T-helper 17 cell (primary cell): ENCODE measurements at places on chromosomes 3 and 15. TPM values are rescaled to one million over a fixed set of nuclear protein-coding genes. Genes with fewer than 3 reads are reported as not detected.

Gene RTP4
- total RNA-seq: 1.7 TPM

Gene RARB
- total RNA-seq: not detected

Gene DMXL2
- total RNA-seq: 5.5 TPM

Gene MINAR1
- 0.37 TPM for total RNA-seq

Gene KIF15
- 0.12 TPM for total RNA-seq

Gene ASTE1
- total RNA-seq: 24.4 TPM

GRCh38 chr3:107065094-107065861, 312.0 kb upstream of the CCDC54 start:
- H3K27me3 ChIP-seq: peaks cover 38% of the 10 kb centered on the region
- peaks cover 13% of the 10 kb centered on the region for H3K4me1 ChIP-seq
- H3K27ac ChIP-seq: peak overlapping the region; percentile 39
- no peak for DNase-seq
- H3K4me3 ChIP-seq: peak overlapping the region; percentile 80

- no peaks in the 10 kb centered on the region for H3K27me3 ChIP-seq
- peaks cover 8% of the 10 kb centered on the region for H3K36me3 ChIP-seq
- H3K4me1 ChIP-seq: peaks cover 17% of the 10 kb centered on the region
- no peak for DNase-seq
- no peak overlapping the region for H3K4me3 ChIP-seq
Observed at GRCh38 chr3:45635475-45636256, 41.1 kb downstream of the LIMD1 start.

DNA sequence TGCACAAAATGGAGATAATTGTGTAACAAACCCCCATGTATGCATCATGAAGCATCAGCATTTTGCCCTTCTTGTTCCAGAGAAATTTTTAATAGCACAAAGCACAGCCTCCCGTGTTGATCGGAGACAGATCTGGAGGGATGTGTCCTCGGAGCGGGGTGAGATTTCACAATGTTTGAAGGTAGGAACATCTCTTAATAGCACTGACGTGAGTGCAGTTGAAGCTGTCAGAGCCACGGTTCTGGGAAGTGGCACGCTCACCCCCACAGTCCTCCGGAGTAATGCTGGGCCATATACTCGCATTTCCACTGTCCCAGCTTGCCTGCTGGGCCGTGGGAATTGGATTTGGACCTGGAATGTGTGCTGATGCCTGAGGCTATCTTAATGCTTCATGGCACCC, 24.1 kb downstream of the ARPP21 start:
- H3K27me3 ChIP-seq: no peaks in the 10 kb centered on the region
- H3K4me3 ChIP-seq: no peak overlapping the region
- H3K4me1 ChIP-seq: no peaks in the 10 kb centered on the region
- no peak overlapping the region for H3K27ac ChIP-seq

- no peak overlapping the region for H3K4me3 ChIP-seq
- no peaks in the 10 kb centered on the region for H3K36me3 ChIP-seq
- H3K27ac ChIP-seq: no peak overlapping the region
- H3K27me3 ChIP-seq: peaks cover 12% of the 10 kb centered on the region
Observed at GRCh38 chr3:17840126-17840525, 97.7 kb upstream of the TBC1D5 start.

DNA sequence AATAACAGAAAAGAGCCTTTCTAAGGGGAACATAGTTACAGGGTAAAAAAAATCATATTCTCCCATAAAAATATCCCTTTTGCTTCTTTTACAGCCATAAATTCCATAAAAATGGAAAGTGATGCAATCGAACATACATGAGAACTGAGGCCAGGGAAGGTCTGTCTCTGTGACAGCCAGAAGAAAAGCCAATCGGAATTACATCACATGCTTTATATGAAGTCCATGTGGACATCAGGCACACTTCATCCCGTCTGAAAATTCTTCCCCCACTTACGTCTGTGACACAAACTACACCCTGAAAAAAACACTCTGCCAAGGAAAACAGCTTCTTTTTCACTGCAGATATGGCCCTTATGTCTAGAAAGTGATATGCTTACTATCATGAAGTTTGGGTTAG, 323.5 kb downstream of the ERC2 start:
- no peaks in the 10 kb centered on the region for H3K4me1 ChIP-seq
- H3K27ac ChIP-seq: no peak overlapping the region
- H3K27me3 ChIP-seq: peaks cover 24% of the 10 kb centered on the region

- no peaks in the 10 kb centered on the region for H3K36me3 ChIP-seq
- peaks cover 49% of the 10 kb centered on the region for H3K27me3 ChIP-seq
- no peak overlapping the region for H3K27ac ChIP-seq
- H3K4me1 ChIP-seq: no peaks in the 10 kb centered on the region
Observed at GRCh38 chr3:140910860-140911259, 30.8 kb upstream of the SLC25A36 start.

DNA sequence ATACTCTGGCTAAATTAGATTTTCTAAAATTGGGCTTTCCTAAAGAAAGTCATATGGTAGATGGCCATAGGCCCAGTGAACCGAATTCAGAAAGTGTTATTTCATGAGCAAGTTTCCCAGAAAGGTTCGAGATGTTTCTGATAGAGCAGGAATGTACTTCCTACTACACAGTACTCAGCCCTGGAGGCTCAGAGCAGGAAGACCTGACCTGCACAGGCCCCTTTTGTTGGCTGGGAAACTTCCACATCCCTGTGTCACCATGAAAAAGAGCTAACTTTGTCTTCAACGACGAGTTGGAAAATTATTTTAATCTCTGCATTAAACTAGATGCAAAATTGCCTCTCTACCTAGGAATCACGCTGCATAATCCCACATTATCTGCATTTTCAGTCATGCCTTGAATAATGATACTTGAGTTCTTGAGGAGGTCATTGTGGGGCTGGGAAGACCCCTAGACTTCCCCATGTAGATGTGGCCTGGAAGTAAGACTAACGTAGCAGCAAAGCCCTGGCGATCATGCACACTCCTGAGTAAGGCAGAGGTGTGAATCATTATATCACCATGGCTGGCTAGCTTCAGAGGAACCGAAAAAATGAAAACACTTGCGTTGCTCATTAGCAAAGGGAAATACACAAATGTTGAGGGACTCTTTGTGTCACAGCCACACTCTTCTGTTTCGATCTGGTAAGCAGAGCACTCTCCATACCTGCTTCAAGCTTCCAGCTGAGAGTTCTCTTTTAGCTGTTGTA, 47.1 kb downstream of the CMTM7 start:
- peak overlapping the region; percentile 92 for H3K27ac ChIP-seq
- no peaks in the 10 kb centered on the region for H3K27me3 ChIP-seq
- H3K36me3 ChIP-seq: peaks cover 10% of the 10 kb centered on the region
- DNase-seq: no peak
- H3K4me1 ChIP-seq: peaks cover 47% of the 10 kb centered on the region
- H3K4me3 ChIP-seq: peak overlapping the region; percentile 68

GRCh38 chr3:19866751-19867347, 67.2 kb downstream of the EFHB start:
- H3K4me1 ChIP-seq: no peaks in the 10 kb centered on the region
- DNase-seq: no peak
- H3K27ac ChIP-seq: no peak overlapping the region
- H3K4me3 ChIP-seq: no peak overlapping the region
- H3K27me3 ChIP-seq: peaks cover 41% of the 10 kb centered on the region
- H3K36me3 ChIP-seq: peaks cover 4% of the 10 kb centered on the region

DNA sequence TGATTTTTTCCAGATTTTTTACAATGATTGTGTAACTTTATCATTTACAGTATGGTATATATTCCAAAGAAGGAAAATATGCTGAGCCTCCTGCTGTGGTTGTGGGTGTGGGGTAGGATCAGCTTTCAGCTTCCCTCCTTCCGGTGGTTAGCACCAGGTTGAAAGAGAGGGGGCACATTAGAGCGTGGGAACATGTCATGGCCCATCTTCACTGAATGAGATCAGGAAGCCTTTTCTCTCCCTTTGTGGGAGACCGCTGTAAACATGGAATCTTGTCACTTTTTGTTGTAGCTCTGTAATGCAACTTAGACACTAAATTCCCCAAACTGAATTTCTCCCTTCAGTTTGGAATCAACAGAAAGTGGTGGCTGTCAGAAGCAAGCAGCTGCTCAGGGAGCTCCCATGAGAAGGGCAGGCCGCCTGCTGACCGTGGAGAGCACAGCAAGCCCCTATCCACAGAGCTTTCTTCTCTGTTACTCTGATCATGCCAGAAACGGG, 86.7 kb upstream of the LIMD1 start:
- H3K27ac ChIP-seq: no peak overlapping the region
- no peaks in the 10 kb centered on the region for H3K4me1 ChIP-seq
- no peak for DNase-seq
- no peak overlapping the region for H3K4me3 ChIP-seq
- H3K27me3 ChIP-seq: no peaks in the 10 kb centered on the region

DNA sequence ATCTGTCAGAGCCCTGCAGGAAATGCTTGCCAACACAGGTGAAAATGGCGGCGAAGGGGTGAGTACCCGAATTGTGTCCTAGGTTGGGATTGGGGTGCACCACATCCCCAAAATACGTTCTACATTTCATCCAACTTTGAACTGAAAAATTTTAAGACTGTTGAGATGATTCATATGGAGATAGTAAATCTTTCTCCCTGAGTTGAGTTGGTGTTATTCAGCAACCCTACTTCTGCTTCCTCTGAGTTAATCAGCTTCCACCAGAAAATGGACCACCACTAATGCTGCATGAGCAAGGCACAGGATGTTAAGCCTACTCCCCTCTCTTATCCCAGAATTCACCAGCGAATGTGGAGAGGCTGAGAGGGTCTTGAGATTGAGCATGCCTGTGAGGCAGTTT, 192.9 kb downstream of the RYR3 start:
- H3K36me3 ChIP-seq: no peaks in the 10 kb centered on the region
- DNase-seq: no peak
- peaks cover 18% of the 10 kb centered on the region for H3K27me3 ChIP-seq
- no peaks in the 10 kb centered on the region for H3K4me1 ChIP-seq

- peak overlapping the region; percentile 19 for H3K27ac ChIP-seq
- peaks cover 52% of the 10 kb centered on the region for H3K27me3 ChIP-seq
- peaks cover 11% of the 10 kb centered on the region for H3K4me1 ChIP-seq
- H3K36me3 ChIP-seq: peaks cover 6% of the 10 kb centered on the region
- H3K4me3 ChIP-seq: peak overlapping the region; percentile 96
- no peak for DNase-seq
Observed at GRCh38 chr15:93088200-93088980, 621 bp downstream of the RGMA start.

DNA sequence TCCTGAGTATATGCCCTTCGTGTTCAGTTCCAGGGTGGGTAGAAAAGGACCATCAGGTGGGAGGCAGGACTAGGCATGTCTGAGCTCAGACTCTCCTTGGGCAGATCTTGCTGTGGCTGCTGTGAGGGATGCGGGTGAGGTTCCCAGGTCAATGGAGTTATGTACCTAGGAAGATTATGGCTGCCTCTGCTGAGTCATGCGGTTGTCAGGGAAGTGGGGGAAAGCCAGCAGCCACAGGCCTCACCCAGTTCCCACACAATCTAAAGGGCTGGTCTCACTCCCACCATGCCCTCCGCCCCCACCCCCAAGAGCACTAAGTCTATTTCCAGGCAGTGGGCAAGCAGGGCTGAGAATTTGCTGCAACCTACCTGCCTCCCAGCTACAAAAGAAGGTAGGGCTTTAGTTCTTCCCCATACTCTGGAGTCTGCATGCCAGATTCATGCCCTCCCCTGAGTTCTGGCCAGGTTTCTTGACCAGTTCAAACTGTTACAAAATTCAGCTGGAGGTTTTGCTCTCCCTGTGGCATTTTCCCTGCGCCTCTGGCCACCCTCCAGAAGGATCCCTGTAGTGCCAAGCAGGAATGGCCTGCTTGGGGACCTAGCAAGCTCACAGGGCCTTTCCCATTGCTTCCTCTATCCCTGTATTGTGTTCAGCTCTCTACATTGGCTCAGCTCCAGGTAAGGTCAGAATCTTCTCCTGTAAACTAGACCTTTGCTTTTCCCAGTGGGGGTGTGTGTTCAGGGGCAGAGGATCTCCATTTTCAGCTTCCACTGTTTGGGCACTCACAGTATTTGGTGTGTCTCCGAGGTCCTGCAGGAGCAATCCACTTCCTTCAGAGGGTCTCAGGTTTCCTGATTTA, 12.7 kb upstream of the TMCO5A start:
- H3K4me3 ChIP-seq: no peak overlapping the region
- no peak overlapping the region for H3K27ac ChIP-seq
- no peaks in the 10 kb centered on the region for H3K4me1 ChIP-seq
- no peak for DNase-seq

DNA sequence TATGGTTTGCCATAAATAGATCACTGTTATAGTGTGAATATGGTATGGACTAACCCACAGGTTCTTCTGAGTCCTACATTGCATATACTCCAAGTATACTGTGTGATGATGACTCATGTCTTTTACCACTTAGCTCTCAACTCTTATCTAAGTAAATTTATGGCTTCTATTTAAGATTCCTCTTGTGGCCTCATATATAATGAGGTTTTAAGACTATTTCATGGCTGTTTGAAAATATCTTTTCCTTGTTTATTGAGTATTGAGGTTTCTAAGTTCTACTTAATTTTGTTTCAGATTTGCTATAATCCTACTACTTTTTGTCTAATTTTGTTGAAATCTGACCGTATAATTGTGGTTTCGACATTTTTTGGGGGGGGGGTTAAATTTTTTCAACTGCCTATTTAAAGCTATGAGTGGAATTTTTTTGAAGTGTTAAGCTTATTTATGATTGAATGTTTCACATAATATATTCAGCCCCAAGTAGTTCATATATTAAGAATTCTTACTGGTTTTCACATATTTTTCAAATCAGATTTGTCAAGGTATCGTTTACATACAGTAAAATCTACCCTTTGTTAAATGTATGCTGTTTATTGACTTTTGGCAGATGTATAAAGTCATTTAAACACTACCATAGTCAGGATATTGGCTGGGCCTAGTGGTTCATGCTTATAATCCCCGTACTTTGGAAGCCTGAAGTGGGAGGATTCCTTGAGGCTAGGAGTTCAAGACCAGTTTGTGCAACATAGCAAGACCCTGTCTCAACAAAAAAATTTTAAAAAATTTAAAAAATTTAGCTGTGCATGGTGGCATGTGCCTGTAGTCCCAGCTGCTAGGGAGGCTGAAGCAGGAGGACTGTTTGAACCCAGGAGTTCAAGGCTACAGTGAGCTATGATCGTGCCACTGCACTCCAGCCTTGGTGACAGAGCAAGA, 11.7 kb downstream of the SLC25A36 start:
- H3K27me3 ChIP-seq: no peaks in the 10 kb centered on the region
- H3K36me3 ChIP-seq: peaks cover 2% of the 10 kb centered on the region
- no peak overlapping the region for H3K4me3 ChIP-seq
- DNase-seq: no peak
- peaks cover 28% of the 10 kb centered on the region for H3K4me1 ChIP-seq
- H3K27ac ChIP-seq: no peak overlapping the region

DNA sequence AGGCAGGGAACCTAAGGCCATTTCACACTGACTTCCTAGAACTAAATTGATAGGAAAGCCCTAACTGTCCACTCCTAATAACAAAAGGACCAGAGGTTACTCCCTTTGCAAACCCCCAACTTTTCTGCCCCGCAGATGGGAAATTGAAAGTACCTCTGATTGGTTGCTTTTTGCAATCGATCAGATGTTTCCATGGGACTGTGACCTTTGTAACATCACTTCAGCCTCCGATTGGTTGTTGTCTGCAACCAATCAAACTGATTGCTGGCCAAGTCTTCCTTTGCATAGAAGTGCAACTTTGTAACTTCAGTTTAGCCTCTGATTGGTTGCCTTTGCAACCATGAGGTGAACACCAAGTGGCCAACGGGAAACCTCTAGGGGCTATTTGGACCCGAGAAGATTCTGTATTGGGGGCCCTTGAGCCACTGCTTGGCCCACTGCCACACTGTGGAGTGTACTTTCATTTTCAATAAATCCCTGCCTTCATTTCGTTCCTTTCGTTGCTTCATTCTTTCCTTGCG, 11.3 kb upstream of the KNL1 start:
- no peaks in the 10 kb centered on the region for H3K4me1 ChIP-seq
- DNase-seq: no peak
- H3K27me3 ChIP-seq: peaks cover 5% of the 10 kb centered on the region
- peak overlapping the region; percentile 58 for H3K4me3 ChIP-seq
- no peak overlapping the region for H3K27ac ChIP-seq

GRCh38 chr3:80696280-80696679, 928.5 kb upstream of the ROBO1 start:
- no peak for DNase-seq
- no peaks in the 10 kb centered on the region for H3K27me3 ChIP-seq
- H3K4me3 ChIP-seq: no peak overlapping the region
- H3K4me1 ChIP-seq: no peaks in the 10 kb centered on the region
- no peak overlapping the region for H3K27ac ChIP-seq
